Activated CD8-positive, alpha-beta T cell treated with anti-CD3 and anti-CD28 coated beads for 36 hours (primary cell): ENCODE measurements at places on chromosomes 4 and X. TPM values are rescaled to one million over a fixed set of nuclear protein-coding genes. Genes with fewer than 3 reads are reported as not detected.

- DNase-seq = no peak
These were observed 20.2 kb upstream of the RBPJ start for GRCh38 chr4:26300314-26301307.

- DNase-seq = no peak
These were observed 325.0 kb downstream of the PCDH7 start for GRCh38 chr4:31045151-31045550.

GRCh38 chr4:1283711-1284110 lies 6.0 kb upstream of the MAEA start:
- DNase-seq = no peak

- peak; percentile 49 for DNase-seq
These were observed 95.0 kb upstream of the TBL1X start for GRCh38 chrX:9369802-9370291.

GRCh38 chr4:37648084-37648817 lies 37.9 kb downstream of the RELL1 start:
- DNase-seq = no peak

PHKA2 gene
- total RNA-seq = 23.3 TPM

DNA sequence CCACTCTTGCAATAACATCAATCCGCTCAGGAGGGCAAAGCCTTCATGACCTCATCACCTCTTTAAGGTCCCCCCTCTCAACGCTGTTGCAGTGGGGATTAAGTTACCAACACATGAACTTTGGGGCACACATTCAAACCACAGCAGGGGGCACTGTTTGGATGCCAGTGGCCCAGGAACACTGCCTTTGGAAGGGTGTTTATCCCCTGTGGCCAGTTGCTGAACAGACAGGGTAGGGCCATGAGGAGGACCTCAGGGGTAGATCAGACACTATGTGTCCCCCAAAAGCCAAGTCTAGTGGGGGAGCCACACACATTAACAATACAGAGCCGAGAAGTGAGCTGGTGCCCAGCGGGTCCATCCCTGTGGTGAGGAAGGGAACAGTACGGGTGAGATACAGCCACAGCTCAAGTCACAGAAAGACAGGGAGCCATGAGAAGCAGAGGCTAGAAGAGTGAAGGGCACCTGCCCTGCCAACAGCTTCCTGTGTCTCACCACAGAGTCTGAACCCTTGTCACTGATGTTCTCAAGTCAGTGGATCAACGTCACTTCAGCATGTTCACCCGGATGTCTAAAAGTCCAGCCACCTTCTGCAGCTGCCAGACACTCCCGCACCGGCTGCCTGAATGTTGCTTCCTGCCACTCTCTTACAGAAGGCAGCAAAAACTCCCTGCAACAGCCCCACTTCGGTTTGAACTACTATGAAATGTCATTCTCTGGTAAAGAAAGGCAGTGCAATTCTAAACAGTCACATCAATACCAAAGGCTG lies 19.9 kb upstream of the MXD4 start:
- peak; percentile 91 for DNase-seq
